ENCODE measurements at places on chromosomes 4 and X.

DNA sequence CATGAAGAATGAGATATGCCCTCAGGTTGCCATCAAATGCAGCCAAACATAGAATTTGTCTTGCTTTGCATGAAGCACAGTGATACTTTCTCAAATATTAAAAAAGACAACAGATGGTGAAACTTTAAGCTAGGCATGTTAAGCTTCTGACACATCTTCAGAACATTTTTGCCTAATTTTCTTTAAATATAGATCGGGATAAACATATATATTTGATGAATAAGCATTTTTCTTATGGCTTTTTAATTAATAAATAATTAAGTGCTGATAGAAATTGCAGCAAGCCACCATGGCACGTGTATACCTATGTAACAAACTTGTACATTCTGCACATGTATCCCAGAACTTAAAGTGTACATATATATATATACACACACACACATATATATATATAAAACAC lies 831.2 kb upstream of the PCDH10 start:
- no peak for DNase-seq

DNA sequence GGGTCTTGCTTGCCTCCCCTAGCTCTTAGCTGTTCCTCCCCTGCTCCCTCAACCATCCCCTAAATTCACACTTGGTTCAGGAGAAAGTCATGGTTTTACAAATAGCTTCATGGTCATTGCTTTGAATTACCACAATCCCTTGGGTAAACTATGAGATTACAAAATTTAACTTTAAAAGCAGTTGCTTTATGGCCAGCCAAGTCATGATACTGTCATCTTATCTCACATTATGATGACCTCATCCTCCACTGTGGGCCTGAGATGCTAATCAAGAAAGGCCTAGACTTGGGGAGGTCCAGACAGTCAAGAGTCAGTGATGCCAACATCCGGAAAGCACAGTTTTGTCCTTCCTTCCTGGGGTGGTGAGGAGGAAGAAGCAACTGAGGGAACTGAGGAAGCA lies 10.5 kb upstream of the FGF16 start:
- no peak for DNase-seq

DNA sequence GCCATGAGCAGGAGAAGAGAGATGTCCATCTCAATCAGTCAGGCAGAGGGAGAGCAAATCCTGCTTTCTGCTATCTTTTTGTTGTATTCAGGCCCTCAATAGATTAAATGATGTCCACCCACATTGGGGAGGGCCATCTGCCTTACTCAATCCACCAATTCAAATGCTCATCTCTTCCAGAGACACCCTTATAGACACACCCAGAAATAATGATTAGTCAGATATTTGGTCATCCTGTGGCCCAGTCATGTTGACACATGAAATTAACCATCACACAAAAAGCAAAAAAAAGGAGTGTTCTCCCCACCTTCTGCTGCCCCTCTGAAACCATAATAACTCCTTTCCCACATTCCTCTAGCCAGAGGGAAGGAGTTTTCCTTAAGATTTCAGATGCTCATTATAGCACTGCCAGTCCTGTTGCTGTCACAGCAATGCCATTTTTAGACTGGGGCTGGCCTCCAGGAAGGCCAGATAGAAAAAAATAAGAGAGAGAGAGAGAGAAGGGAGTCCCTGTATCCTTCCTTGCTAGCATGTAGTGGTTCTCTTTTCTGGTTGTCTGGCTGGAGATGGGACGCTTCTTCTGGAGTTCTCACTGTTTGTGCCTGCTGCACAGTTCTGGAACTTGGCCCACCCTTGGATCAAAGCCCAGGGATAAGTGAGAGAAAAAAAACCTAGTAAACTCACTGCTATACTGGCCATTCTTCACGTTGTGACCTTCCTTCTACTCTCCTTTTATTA lies 177.7 kb downstream of the RBM46 start:
- peak; percentile 25 for DNase-seq

- no peak for DNase-seq
Observed at GRCh38 chr4:37452952-37453280, 208.4 kb downstream of the NWD2 start.

GRCh38 chr4:41443340-41444079 lies 94.4 kb upstream of the LIMCH1 start:
- DNase-seq: no peak

DNA sequence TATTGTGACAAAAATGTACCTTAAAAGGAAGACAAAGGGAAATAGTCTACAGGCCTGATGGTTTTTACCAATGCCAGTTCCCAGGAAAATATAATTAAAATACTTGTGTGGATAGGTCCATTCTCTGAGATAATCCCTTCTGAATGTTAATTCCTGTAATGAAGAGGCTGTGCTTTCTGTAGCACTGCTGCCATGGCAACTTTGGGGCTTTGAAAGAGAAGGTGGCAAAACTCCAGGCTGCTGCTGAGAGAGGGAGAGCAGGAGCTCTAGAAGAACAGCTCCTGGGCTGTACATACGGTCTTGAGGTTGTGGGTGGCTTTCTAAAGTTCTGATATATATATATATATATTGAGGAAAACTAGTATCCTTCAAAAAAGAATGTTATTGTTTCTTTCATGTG lies 125.4 kb downstream of the PDLIM5 start:
- DNase-seq: peak; percentile 52

DNA sequence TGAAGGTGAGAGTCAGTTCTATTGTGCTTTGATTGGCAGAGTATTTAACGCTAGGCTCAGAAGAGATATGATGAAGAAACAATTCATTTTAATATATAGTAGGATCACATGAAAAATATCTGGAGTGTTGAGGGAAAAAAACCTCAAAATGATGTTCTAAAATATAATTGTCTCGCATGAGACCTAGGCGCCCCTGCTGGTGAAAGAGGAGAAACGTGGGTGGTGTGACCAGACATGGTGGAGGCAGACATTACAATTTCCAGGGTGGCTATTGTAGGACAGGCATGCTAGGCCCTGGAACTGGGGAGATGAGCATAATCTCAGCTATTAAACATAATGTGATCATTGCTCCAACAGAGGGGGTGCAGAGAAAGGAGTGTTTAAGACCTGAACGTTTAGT lies 210.0 kb downstream of the HS3ST1 start:
- no peak for DNase-seq

DNA sequence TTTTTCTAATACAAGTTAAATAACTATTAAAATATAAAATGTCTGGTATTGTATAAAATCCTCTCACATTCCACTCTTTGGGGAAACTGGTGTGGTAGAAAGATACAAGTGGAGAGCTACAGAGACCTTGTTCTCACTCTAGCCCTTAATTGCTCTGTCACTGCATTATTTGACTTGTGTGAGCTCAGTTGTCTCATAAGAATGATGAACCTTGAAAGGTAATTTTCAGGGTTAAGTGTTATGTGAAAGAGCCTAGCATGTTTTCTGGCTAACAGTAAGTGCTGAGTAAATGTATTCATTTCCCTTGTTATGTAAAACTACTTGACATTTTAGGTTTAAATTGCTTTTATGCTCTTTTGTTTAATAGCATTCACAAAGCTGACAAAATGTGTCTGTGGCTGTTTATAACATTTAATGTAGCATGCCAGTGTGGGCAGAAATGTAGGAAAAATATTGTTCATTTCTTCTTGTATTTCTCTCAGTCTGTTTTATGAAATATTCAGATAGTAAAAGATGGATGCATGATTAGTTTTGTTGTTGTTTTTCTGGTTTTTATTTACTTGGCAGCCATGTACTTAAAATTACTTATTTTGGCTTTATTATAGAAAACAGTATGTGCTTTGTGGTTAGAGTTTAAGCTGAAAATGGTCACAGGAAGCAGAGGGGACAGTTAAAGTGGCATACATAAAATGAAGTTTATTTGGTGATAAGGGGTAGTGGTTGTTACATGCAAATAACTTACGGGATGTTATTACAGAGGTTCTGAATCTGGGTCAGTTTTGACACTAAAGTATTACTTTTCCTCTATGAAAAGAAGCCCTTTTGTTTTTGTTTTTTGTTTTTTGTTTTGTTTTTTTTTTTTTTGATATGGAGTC lies 29.2 kb downstream of the SLAIN2 start:
- DNase-seq: no peak

DNA sequence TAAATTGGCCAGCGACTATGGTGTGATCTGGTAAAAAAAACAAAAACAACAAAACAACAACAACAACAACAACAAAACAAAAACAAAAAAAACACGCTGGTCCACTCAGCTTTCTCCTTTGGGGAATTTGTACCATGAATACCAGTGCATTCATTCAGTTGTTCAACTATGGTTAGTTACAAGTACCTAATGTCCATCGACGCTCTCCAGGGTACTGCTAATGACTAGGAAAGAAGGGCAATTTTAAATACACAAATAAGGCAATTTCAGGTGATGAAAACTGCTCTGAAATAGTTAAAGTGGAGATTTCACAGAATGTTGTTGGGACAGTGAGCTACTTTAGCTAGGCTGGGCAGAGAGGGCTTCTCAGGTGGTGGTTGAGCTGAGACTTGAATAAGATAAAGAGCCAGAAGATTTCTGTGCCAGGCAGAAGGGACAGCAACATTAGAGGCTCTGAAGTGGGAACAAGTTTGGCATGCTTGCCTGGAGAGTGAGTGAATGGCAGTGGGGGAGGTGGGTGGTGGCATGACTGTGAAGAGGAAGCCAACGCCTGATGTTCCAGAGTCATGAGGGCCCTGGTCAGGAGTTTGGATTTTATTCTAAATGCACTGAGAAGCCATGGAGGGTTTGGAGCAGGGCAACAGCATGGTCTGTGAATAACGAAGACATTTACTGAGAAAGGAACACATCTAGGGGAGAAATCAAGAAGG lies 45.9 kb upstream of the PGRMC2 start:
- DNase-seq: no peak

DNA sequence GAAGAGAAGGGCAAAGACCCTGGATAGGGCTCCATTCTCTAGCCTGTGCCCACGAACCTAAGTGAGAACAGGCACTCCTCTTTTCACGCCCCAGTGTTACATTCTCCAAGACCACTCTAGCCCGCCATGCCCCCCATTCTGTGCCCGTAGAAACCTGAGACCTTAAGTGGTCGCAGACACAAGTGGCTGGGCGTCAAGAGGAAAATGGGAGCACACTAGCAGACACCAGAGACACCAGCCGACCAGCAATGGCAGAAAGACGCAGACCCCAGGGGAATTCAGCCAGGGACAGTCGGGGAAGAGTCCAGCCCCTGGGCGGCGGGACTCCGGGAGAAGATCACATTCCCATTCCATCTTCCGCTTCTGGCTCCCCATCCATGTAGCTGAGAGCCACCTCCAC lies 2027.9 kb downstream of the PCDH7 start:
- no peak for DNase-seq

DNA sequence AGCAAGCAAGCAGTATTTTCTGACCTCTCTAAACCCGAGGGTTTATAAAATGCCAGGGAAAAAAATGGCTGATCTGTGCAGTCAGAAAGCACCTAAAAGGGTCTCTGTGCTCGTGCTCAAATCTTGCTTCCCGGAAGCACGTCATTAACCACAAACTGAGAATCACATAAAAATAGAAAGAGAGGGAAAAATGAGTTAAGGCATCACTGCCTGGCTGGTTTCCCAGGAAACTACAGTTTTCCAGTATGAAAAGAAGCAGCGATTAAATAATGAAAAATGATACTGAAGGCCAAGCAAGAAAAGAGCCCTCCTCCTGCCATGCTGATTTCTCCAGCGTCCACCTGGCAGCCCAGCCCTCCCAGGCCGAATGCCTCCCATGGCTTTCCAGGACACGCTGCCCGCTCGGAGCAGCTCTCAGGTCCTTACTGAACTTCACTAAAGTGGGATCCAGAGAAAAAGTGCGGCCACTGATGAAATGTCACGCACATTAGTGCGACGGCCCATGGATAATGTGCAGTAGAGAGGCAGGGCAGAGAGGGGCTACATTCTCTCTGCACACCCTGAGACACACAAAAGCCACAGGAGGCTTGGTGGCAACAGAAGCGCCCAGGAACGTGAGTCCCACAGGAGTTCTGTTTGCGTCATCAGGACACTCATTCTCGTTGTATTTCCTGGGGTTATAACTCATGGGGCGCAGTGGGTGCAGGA lies 80.4 kb downstream of the WFS1 start:
- DNase-seq: no peak

DNA sequence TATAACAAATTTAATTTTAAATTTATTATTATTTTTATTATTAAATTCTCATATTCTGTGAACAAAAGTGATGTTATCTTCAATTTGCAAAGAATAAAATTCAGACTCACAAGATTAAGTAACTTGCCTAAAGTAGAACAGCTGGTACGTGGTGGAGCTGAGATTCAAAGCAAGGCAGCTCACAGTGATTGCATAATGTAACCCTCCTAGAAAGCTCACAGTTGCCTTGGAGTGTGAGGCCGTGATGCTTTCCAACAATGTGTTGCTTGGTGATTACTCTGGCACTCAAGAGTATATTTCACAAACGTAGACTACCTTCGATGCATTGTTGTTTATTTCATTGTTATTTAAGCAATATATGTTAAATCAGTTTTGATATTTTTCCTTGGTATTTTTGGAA lies 1039.2 kb upstream of the PABPC4L start:
- no peak for DNase-seq

DNA sequence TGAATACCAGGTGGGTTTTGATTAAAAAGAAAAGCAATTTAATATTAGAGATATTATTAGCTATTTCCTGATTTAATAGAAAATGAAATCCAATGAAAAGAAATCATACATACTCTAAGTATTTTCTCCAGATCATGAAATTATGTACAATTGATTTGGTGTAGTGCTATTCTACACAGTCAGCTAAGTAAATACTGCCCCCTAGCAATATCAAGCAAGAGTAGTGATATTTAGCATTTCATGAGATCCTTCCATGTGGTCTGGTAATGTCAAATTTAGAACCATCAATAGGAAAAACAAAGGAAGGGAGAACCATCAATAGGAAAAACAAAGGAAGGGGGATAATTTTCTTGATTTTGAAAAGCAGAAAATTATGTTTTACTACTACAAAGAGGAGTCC lies 114.6 kb downstream of the TBCK start:
- DNase-seq: no peak

GRCh38 chr4:83753260-83753659 lies 217.4 kb downstream of the GPAT3 start:
- DNase-seq: no peak

Measured in dorsolateral prefrontal cortex (tissue), 122 donors.